ENCODE measurements at places on chromosomes 16 and 17.

- no peak for DNase-seq
Observed at GRCh38 chr16:65222536-65222935, 100.7 kb upstream of the CDH11 start.

- no peak for DNase-seq
Observed at GRCh38 chr17:68734187-68734900, 133.2 kb upstream of the FAM20A start.

DNA sequence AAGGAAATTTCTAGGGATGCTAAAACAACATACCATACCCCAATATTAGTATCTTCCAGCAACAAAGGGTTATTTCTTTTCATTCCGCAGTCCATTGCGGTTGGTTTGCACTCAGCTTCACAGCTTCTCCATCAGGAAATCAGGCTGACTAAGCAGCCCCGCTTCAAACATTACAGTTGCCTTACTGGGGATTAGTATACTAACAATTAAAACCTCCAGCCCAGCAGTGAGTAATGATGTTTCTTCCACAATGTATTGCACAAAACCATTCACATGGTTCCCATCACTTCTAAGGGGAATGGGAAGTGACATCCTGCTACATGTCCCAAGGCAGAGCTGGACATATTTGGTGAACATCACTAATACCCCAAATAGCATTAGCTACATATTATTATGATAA is 1384.9 kb downstream of the CDH8 start:
- DNase-seq, result no peak

DNA sequence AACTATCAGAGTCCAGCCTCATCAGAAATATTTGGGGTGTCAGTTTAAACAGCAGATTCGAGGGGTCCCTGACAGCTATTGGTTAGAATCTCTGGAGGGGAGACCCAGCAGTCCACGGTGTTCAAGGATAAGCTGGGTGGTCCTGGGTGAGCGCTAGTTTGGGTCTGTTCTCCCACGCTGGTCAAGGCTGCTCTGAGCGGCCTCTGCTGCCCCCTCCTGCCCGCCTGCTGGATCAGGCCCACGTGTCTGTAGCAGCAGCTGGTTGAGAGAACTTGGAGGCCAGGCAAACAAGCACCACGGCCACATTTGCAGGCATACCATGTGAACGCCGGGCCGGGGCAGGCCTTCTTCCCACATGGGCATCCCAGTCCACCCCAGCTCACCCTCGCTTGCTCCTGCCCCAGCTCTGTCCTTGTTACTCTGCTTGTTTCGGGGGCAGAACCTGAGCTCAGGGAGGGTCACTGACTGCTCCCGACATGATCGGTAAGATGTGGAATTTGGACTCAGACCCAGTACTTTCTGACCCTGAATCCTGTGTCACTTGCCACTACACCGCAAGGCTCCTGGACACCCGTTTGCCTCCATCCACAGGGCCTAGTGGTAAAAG is 7.4 kb downstream of the FOXF1 start:
- no peak for DNase-seq

DNA sequence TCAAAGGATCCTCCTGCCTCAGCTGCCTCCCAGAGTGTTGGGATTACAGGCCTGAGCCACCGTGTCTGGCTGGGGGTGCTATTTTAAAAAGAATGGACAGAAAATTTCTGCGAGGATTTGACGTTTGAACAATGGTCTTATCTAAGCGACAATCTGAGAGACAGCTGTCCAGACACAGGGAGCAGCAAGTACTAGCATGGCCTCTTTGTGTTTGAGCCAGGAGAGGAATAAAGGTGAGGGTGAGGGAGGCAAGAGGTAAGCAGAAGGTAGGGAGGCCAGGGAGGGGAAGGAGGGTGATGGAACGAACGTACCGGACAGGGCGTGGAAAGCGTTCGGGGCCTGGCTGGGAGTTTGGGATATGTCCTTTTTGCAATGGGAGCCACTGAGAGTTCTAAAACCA is 59.2 kb downstream of the PITPNC1 start:
- DNase-seq, result no peak

DNA sequence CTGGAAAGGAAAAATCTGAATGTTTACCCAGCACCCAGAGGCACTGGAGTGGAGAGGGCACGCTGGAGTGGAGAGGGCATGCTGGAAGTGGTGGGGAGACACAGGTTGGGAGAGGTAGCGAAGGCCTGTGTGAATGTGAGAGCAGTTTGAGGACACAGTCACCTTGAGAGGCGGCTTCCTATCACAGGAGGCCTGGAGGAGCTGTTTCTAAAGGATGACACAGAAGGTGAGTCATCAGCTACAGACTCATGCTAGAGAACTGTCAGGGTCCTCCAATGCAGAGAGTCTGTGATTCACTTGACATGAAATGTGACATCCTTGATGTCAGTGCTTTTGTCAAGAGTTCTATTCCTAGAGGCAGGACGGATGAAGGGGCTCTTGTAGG is 13.8 kb downstream of the CTRL start:
- no peak for DNase-seq

- DNase-seq, result no peak
Observed at GRCh38 chr17:35160354-35161201, 13.0 kb downstream of the UNC45B start.

DNA sequence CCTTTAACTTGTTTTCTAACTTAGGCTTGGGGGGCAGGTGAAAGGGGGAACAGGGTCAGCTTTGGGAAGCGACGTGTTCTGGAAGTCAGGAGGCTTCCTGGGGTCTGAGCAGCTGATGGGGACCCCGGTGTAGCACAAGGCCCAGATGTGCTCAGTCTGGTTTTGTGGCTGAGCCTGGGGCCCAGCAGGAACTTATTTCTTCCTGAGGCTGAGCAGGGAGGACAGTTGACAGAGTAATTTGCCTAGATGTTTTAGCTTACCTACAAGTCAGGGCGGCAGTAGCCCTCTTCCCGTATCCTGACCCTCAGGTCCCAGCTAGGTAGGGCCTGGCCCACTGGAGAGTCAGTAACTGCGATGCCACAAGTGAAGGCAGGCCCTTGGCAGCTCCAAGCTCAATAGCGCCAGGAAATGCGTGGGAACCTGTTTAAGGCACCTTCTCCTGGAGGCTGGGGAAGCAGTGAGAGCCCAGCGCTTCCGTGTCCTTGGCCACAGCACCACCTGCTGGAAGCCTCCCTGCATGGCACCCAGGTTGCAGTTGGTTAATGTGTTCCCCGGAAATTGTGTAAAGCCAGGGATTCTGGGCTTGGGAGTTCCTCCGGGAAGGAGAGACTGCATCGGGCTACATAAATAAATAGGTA is 5.2 kb downstream of the CCR7 start:
- peak; percentile 94 for DNase-seq

DNA sequence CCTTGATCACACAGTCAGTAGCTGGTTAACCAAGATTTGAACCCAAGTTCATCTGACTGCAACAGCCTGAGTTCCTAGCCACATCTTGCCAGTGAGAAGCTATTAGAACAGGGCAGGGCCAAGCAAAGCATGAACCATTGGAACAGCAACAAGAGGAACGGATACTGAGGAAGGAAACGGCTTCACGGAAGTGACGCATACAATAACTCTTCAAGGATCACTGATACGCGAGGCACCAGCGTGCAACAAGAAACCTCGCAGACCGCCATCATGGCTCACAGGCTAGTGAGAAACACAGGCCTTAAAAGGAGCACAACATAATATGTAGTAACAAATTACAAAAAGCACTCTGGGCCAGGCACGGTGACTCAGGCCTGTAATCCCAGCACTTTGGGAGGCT is 114.9 kb downstream of the CDYL2 start:
- no peak for DNase-seq

DNA sequence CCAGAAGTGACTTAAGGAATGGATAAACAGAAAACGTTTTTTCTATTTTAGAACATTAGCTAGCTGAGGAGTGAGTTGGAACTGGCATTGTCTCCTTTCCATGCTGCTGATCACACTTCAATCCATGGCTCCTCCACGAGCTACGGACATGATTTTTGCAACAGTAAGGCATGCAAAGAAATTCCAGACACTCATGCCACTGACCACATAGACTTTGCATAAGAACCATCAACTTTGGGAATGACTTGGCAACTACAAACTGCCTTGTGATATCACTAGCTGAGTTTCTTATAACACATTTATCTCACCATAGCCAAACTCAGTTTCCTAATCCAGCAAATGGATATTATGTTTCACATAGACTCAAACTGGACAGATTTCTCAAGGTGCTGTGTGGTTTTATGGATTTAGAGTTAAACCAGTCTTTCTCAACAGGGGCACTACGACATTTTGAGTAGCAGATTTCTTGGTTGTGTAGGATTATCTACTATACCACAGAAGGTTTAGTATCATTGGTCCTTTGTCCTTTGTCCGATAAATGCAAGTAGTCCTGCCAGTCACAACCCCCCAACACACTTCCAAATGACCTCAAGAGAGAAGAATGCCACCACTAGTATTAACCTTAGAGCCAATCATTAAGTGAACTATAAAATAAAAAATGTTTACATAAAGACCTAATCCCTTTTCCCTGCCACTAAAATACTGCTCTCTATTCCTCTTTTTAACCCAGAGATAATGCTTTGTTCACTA is 48.3 kb upstream of the C17orf78 start:
- DNase-seq, result no peak

- no peak for DNase-seq
Observed at GRCh38 chr17:65047941-65048340, 8.6 kb downstream of the GNA13 start.

- no peak for DNase-seq
Observed at GRCh38 chr17:64329588-64329987, 61.1 kb downstream of the PECAM1 start.

DNA sequence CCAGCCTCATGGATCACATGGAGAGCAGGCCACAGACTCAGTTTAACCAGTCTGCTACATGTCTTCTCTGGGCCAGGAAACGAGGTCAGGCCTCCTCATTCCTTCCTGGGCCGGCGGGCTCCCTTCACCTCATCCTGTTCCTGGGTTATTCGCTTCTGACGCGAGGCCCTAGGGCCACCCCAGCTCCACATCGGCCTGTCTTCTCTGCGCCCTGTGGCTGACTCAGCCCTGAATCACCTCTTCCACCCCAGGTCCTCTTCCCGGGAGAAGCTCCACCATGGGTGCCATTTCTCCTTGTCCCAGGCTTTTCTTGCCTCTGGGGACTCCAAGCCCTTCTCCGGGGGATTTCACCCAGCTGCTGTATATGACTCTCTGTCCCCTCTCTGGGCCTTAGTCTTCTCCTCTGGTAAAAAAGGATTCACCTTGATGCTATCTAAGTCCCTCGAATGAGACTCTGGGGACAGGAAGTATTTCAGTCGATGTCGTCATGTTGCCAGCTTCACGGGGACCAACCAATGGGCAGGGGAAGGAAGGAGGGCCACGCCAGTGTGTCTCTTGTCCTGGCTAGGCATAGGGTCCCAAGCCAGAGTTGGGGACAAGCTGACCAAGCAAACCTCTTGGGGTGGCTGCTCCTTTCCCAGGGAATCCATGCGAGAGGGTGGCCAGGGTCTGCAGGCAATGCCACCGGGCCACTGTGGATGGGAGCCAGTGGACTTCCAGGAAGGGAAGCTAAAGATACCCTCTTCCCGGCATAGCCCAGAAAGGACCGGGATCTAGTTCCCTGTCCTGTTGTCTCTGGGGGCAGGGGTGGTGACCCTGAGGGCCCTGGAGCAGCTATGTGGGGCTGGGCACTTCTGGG is 58.7 kb downstream of the SOCS3 start:
- DNase-seq, result no peak

- DNase-seq, result no peak
Observed at GRCh38 chr17:81349397-81350319, 45.6 kb upstream of the BAHCC1 start.

- DNase-seq, result no peak
Observed at GRCh38 chr17:8393470-8394231, 4.0 kb downstream of the RNF222 start.

DNA sequence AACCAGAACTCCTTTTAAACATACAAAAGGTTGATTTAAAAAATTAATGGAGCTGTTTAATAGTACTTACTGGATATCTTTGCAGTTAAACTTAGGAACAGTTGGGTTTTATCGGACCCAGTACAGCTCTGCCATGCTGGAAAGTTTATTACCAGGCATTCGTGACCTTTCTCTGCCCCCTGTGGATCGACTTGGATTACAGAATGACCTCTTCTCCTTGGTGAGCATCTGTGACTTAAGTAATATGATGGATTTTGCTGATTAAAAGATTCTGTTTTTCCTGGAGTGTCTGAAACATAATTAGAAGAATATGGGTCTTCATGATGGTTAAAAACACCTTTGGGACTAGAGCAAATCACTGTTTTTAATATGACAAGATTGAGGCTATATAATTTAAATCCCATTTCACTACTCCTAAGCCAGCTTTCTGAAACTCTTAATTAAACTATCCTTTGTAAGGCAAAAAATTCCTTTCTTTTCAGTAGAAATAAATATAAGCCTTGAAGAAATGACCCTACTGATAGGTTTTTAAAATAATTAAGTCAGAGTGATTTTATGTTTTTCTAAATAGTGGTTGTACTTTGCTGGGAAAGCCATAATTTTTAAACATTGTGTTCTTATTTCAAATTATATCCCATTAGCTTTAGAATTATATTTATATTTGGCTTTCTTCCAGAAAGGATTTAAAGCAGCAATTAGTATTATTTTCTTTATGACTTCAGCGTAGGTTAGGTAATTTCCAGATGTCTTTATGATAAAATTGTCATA is 45.7 kb upstream of the KPNB1 start:
- no peak for DNase-seq

- no peak for DNase-seq
Observed at GRCh38 chr16:84888450-84888849, 68.7 kb downstream of the CRISPLD2 start.

DNA sequence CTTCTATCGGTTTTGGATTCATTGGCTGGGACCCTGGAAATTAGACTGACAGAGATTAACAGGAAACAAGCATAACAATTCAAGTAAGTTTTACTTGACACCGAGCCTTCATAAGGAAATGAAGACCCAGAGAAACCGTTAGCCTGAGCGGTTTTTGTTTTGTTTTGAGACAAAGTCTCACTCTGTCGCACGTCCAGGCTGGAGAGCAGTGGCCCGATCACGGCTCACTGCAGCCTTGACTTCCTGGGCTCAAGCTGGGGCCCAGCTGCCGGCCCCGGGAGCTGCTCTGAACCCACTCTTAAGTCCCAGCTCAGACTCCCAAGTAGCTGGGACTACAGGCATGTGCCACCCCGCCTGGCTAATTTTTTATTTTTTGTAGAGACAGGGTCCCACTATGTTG is 321.3 kb downstream of the SEC14L1 start:
- no peak for DNase-seq

- no peak for DNase-seq
Observed at GRCh38 chr16:63776437-63776836, 1345.4 kb downstream of the CDH11 start.

DNA sequence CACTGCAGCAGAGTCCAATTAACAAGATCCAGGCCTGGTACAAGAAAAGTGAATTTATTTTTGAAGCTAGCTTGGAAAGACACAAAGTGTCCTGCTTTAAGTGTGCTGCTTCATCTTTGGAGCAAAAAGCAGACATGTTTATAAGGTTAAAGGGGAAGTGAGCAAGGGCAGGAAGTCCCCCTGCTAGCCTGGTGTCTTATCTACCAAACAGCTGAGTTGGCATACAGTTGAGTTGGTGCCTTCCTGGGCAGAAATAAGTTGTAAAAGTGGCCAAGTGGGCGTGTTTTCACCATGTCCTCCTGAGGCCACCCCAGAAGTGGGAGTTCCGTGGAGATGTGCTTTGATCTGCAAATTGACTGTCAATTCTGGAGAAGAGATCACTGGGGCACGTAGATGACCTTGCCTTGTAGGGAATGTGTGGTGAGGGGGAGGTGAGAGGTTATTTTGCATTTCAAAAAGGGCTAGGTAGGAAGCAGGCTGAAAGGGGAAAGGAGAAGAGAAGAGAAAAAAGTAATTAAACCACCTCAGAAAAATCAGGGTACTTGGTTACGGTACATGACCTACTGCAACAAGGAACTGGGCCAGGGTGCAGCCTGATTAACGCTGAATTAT is 38.3 kb upstream of the HSBP1 start:
- DNase-seq, result no peak

- DNase-seq, result no peak
Observed at GRCh38 chr16:27784351-27785306, 234.7 kb downstream of the KATNIP start.

Measured in NCI-H2081 (cell line).